ENCODE measurements at places on chromosomes 2 and 18.

GRCh38 chr2:218166791-218167190 is at the start of gene CXCR1:
Gene CXCR1 (minus strand): TSS chr2:218166962. CDS start chr2:218165211, 1,751 bp downstream.
- DNase-seq, result peak; percentile 67

GRCh38 chr18:35489913-35490490 is 7.8 kb downstream of the INO80C start:
- DNase-seq, result no peak

DNA sequence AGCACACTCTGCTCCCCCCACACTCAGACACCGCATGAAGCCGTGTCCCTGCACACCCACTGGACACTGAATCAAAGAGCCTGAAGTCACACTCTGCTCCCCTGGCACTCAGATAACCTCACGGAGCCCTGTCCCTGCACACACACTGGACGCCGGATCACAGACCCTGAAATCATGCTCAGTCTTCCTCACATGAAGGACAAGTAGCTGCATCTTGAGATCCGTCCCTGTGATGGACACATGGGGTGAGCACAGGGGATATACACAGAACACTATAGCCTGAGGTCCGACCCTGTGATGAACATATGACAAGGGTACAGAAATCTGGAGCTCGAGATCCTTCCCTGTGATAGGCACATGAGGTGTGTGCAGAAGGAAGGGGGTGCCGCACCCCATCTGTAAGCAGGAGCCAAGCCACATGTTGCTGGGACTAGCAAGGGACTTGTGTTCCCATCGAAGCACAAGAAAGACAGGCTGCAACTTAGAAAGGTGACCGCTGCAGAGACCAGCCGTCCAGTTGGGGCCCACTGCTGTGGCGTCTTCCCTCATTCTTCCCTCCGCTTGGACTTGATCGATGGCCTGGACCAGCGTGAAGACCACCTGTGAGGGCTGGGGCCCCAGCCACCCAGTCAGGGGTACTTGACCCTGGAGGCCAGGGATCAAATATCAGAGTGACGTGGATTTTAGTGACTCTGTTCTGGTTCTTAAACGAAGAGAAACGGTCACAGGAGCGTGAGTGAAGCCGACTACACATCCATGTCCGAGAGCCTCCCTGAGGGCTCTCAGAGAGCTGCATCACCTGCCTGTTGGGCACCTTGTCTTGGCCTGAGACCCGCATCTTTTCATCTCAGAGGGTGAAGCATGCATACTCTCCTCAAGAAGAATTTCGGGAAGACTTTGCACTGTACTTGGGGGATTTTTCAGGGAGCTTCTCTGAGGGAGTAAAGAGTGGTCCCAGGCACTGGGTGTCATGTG is 391.7 kb upstream of the SALL3 start:
- DNase-seq, result no peak

GRCh38 chr18:62939433-62939832 is 224.1 kb downstream of the PHLPP1 start:
- DNase-seq, result peak; percentile 62

- no peak for DNase-seq
Observed at GRCh38 chr18:34707670-34708069, 2.4 kb upstream of the DTNA start.

DNA sequence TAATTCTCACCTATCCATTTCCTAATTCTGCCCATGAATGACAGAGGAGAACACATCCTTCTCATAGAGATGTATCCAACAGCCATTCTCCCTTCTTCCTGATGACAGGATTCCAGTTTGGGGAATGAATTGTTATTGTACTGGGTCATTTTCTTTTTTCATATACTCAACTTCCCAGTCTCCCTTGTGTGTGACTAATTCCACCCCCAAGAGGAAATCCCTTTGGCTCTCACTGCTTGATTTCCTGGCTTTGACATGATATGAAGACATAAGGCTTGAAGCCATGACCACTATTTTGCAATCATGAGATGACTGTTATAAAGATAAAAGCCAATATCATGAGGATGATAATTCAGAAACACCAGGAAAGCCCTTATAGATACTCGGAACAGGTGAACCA is 384.7 kb upstream of the ACVR2A start:
- DNase-seq, result peak; percentile 85

GRCh38 chr2:7517088-7517487 is 599.9 kb downstream of the RNF144A start:
- no peak for DNase-seq

- no peak for DNase-seq
Observed at GRCh38 chr18:60191926-60192325, 180.6 kb downstream of the MC4R start.

DNA sequence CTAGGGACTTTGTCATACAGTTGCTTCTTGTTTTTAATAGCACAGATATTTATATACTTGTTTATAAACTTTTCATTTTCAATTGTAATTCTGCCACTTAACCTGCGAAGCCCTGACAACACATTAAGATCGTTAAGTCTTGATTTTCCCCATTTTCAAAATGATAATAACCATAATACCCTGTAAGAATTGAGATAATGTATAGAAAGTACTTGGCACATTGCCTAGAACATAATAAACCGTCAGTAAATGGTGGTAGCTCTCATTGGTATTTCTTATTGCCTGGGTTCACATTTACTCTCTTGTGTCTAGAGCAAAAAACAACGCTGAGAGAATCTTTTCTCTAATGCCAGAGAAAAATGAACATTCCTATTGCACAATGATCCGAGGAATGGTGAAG is 18.6 kb downstream of the PTCD3 start:
- no peak for DNase-seq

DNA sequence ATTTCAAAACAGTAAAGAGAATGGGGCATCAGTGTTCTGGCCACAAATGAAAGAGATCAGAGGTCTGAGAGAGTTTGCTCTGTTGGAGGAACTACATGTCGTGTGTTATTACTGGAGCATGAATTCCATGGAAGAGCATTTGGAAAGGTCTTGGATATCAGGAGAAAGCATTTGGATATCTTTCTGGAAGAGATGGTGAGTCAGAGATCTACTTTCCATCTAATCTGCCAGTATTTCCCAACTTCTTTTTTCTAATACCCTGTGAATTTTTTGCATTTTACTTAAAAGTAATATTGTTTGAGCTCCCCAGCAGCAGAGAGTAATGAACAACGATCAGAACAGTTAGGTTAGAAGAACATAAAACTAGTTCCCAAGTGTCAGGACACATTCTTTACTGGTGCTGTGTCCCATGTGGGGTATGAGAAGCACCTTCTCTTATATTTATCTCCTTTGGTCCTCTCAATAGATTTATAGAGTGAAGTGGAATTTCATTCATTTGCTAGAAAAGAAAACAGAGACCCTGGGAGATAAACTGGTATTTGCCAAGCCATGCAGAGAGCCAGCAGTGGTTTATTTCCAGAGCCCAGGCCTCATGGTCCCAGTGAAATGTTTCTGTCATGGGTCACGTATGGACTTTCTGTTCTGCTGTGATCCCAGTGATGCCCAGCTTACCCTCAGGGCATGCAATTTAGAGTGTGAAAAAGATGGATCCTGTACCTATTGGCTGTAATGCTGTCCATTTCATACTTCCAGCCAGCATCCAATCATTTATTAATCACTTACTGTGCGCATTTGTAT is 130.8 kb upstream of the NT5C1B start:
- no peak for DNase-seq

- DNase-seq, result no peak
Observed at GRCh38 chr2:200428961-200429665, 80.8 kb downstream of the KCTD18 start.

DNA sequence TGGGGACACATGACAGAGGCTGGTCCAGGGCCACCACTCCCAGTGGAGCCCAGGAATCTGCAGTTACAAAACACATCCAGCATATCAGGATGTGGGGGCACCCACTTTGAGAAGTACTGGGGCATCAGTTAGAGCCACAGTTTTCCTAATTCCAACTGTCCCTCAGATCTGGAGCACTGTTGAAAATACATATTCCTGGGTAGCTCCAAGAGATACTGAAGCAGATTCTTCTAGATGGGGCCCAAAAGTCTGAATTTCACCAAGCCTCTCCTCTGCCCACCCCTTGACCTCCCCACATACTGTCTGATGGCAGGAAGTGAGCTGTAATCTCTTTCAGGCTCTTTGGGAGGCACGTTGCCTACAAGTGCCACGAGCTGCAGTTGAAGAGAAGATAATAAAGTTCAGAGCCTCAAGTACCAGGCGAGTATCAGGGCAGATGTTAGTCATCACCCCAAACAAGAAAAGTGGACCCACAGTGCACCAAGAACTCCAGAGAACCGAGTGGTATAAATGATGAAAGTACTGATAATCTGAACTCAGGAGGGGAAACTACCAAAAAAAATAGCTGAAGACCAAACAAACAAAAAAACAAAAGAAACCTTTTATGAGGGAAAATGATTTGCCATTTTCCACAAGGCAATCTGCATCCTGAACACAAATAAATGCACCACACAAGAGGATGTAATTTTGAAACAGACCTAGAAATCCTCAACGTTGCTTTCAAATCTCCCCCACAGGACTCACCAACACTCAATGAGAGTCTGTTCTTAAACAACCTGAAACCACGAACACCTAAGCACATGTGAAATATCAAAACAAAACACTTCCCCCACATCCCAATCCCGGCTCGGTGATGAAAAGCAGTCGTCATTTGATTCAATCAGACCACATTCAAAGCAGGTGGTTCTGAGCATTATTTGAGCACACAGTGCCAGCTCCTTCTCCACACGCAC is 98.7 kb downstream of the TCF4 start:
- DNase-seq, result no peak

DNA sequence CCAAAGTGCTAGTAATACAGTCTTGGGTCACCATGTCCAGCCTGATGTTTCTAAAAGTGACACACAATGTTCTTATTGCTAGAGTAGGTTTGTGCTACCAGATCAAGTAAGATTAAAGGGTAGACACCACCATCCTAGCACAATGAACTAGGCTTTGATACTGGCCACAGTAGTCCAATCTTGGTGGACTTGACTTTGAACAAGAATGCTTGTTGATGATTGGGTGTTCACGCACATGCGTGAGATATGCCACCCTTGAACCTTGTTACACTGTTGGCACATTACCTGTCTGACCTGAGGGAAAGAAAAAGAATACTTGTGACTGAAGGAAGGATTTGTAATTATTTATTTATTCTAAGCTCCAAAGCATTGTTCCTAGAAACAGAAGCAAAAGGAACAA is 72.1 kb upstream of the EMILIN2 start:
- no peak for DNase-seq

GRCh38 chr2:38130876-38131275 is 54.9 kb upstream of the CYP1B1 start:
- peak; percentile 88 for DNase-seq

GRCh38 chr2:38440655-38441054 is 63.6 kb upstream of the ATL2 start:
- no peak for DNase-seq

DNA sequence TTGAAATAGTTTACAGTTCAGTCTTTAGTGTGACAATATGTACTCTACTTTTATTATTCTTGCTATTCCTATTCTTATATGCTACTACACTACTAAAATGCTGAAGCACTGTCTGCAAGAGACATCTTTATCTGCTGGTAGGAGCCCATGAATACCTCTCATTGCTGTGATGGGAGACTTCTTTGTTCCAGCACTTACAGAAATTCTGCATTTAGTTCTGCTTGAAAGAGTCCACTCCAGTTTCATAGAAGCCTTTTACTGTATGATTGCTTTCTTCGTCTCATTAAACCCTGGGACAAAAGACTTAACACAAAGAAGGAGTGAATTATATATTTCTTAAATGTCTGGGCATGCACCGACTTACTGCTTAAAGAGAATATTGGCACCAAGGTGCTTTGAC is 272.7 kb downstream of the CD226 start:
- DNase-seq, result no peak

GRCh38 chr2:88807237-88807962 is 115.9 kb downstream of the RPIA start:
- no peak for DNase-seq
